OCI-LY7 (cell line): ENCODE measurements at places on chromosomes 6 and 20. TPM values are rescaled to one million over a fixed set of nuclear protein-coding genes. Genes with fewer than 3 reads are reported as not detected.
A peak's percentile ranks its signal among the peaks of the same experiment; 100 is the strongest.

- DNase-seq = peak; percentile 93
Observed at GRCh38 chr20:63553251-63553932, 567 bp upstream of the FNDC11 start.

DNA sequence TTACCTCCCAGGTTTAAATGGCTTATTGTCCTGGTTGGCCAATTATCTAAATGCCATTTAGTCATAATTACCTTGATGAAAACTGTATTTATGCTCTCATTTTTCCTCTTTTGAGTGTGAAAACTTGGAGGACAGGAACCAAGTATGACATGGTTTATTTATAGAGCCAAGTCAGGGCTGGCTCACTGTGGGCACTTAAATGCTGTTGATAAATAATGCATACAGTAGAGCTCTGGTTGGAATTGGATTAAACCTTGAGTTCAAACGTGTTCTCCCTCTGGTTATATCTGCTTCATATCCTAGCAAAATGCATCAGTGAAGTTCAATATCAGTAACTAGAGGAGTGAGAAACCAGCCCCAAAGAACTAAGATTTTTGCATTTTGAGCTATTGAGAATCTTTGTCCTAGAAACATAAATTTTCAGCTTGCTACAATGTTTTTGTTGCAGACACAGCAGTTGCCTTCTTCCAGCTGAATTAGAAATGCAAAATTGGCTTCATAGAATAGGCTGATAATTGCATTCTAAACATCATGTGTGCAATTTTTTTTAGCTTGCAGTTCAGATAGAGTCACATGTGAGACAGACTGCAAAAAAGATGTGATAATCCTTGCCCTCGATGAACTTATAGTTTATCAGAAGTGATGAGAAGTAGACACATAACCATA is 255.8 kb downstream of the BTBD3 start:
- DNase-seq = no peak

- no peak for DNase-seq
Observed at GRCh38 chr6:165782134-165782533, 119.1 kb upstream of the PDE10A start.

DNA sequence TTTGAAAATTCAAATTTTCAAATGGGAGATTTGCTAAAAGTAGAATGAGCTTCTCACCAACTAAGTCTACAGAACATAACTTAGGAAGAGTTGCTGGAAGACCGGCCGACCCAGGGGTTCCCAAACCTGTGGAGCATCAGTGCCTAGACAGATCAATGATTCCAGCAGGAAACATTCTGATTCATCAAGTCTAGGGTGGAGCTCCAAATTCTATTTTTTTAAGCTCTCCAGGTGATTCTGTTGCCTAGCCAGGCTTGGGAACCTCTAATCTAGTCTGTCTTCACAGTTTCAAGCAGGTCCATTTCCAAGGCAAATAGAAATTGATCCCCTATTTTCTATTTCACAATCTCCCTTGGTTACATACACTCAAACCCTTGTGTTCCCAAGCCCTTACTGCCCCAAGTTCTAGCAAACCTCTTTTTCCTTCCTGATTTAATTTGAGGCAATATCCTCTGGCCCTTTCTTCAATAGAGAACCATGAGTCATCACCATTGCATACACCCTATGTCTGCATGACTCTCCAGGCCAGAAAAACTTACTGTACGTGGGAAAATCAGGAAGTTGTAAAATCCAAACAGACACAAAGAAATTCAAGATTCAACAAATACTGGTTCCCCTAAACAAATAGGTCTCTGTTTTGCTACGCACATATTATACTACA is 8.9 kb downstream of the ATXN1 start:
- no peak for DNase-seq

DNA sequence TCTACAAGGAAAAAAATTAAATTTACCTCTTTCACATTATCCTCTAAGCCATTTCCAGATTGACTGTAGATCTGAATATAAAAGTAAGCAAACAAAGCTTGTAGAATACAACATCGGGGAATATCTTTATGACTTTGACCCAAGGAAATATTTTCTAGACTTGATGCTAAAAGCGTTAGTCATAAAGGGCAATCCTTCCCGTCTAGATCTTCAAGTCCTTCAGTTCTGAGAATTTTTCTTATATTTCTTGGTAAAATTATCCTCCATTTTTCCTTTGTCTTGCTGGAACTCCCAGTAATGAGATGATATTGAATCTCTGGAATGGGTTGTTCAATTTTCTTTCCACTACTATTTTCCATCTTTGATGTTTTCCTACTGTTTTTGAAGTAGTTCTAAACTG is 77.8 kb upstream of the ZNF184 start:
- no peak for DNase-seq

GRCh38 chr6:114000069-114000468 is 29.1 kb upstream of the HDAC2 start:
- no peak for DNase-seq

- no peak for DNase-seq
Observed at GRCh38 chr6:170490259-170490658, 62.8 kb downstream of the PSMB1 start.

GRCh38 chr6:16712255-16712930 is 48.9 kb downstream of the ATXN1 start:
- DNase-seq = no peak

DNA sequence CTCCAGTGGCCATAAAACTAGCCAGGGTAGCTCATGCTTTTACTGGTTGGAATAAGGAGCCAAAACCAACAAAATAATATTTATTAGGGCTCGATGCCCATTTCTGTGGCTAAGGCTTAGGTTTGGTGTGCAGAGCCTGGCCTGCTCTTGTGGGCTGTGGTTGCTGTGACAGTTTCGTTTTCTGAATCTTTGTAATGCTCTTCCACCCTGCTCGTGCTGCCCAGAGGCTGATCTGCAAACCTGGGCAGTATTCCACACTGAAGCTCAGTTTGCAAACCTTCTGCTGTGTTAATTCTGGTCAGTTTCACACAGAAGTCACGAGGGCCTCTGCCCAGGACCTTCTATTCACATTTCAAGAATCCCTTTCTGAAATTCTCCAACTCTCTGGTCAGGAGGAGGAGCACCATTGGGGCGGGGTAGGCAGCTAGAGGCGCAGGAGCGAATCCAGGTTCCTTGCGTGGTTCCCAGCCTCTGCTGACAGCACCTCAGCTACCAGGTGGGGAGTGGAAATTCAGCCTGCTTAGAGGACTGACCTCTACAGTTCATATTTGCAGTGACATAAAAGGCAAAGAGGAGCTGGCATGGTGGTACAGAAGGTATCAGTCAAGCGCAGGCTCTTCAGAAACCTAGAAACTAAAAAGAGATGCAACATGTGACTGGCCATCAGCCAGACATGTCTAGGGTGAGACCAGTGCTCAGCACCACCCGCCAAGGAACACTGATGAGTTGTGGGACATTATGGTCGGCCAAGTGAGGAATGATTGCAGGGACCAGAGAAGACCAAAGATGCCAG is 14.3 kb upstream of the C20orf144 start:
- DNase-seq = no peak

Gene STMN3
- 6.7 and 7.5 TPM in 2 replicates for total RNA-seq

GRCh38 chr6:35370124-35370741 is 27.9 kb downstream of the PPARD start:
- peak; percentile 71 for DNase-seq

DNA sequence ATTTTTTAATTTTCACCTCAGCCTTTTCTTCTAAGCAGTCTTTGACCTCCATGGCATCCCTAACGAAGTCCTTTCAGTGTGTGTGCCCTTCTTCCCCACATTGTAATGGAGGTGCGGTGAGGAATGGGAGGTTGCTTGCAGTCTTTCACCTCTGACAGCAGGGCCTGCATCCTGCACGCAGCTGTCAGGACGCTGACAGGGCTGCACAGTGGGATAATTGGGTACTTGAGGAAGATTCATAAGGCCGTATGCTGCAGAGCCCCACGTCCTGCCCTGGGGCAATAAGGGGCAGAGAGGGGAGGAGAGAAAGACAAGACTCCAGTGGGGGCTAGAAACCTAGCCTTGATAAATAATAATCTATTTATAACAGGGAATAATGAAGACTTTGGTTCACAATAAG is 184.7 kb downstream of the SAMD5 start:
- DNase-seq = no peak

GRCh38 chr6:113011801-113012200 is 664.7 kb downstream of the RFPL4B start:
- no peak for DNase-seq

Gene AAR2
- 19.8 and 20.3 TPM in 2 replicates for total RNA-seq

Gene HCK
- total RNA-seq = 2.2 and 3.2 TPM in 2 replicates

DNA sequence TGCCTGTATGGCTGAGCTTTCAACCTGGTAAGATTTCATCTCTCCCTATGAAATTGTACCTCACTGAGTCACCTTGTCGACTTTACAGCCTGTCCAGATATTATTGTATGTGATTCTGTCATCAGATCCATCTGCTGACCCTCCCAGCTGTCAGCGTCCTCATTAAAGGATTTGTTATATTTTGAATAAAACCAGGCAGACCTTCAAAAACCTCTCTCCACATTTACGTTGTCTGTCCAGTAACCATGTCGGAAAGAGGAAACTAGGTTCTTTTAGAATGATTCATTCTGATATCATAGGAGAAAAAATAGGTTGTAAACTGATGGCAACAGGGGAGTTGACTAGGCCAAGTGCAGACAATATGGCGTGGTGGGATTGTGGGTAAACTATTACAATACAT is 38.5 kb downstream of the TSPYL4 start:
- no peak for DNase-seq

GRCh38 chr20:10883166-10883565 is 209.4 kb upstream of the JAG1 start:
- DNase-seq = no peak

Gene BNIP5
- not detected in 2 replicates for total RNA-seq

GRCh38 chr6:104638841-104639290 is 220.9 kb downstream of the HACE1 start:
- peak; percentile 84 for DNase-seq

Gene SAMD10
- 11.9 and 13.3 TPM in 2 replicates for total RNA-seq

Gene HLA-DOA
- total RNA-seq = 55.0 and 65.4 TPM in 2 replicates

Gene SLC17A2
- total RNA-seq = not detected in 2 replicates

DNA sequence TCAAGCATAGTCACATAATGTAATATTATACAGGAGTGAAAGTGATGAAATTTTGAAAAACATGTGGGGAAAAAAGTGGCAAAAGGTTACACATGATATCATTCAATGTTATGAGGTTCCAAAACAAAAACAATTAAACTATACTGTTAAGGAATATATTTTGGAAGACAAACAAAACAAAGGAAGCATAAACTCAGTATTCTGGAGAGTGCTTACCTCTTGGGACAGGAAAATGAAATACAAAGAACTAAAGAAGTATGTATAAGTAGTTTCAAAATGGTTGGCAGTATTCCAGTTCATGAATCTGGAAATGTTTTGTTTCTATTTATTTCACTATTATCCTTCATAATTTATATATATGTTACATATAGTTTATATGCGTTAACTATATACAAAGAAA is 213.5 kb downstream of the MOXD1 start:
- DNase-seq = no peak

DNA sequence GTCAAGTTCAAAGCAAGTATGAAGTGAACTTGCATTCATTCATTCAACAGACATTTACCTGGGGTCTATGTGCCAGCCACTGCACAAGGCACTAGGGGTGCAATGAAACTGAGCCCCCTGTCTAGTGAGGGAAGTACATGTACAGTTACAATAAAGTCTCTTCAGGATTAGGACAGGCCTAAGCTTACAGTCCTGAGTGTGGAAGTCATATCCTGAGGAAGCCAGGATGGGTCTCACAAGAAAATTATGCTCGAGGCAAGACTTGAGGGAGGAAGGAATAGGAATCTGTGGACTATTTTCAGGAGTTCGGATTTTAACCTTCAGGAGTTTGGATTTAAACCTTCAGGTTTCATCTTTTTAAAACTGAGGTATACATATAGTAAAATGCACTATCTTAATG is 19.4 kb downstream of the TTI1 start:
- DNase-seq = no peak

DNA sequence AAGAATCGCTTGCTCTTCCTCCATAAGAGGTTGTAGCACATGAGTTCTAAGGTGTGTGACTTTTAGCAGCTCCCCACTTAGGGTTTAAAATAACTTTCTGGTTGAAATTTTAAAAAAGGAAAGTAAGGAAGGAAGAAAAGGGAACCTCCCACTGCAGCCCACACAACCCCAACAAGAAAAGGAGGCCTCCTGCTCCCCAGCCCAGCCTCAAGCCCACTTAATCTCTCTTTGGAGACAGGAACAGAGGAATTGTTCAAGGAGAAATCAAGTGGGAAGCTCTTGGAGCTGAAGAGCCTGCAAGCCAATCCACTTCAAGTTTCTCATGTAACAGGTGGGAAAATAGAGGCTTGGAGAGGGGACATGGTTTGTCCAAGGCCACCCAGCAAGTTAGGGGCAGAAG is 39.1 kb upstream of the PREX1 start:
- DNase-seq = no peak

DNA sequence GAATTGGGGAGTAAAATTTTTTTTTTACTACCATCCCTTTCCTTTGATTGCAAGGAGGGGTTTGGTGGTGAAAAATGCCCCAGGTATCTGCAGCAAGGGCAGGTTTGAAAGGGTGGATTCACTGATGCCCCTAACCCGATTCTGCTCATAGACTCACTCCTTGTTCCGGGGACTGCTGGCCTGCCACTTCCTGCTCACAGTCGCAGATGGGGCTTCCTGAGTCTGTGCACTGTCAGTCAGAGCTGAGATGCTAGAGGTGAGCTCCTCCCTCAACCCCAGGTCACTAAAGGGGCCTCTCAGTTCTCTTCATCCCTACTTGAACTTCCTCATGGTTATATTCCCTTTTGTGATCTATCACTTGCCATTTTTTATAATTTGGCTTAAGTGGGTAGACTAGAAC is 357.9 kb downstream of the FARS2 start:
- DNase-seq = peak; percentile 69

Gene MARCKS
- total RNA-seq = 3.9 TPM in 2 replicates

Gene NOX3
- not detected in 2 replicates for total RNA-seq

Gene PSMB8
- total RNA-seq = 194 and 216 TPM in 2 replicates

DNA sequence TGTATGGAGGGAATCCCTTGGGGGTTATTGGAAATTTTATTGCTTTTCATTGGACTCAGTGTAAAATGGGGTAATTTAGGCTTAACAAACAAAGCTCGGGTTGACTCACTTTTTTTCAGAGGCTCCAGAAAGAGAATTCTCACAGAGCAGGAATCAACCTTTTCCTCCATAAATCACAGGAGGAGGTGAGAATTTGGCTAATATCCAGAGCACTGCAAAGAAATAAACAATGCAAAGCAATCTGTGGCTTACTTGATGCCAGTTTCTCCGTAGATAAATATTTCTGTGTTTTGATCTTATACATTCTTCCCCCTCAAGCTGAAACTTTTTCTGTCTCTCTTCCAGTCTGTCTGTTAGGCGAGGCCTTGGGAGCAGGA is 176.6 kb downstream of the TSHZ2 start:
- DNase-seq = no peak

Gene HLA-DQA2
- total RNA-seq = 3.3 and 3.6 TPM in 2 replicates

Gene ENPP5
- total RNA-seq = 1.6 and 2.4 TPM in 2 replicates

DNA sequence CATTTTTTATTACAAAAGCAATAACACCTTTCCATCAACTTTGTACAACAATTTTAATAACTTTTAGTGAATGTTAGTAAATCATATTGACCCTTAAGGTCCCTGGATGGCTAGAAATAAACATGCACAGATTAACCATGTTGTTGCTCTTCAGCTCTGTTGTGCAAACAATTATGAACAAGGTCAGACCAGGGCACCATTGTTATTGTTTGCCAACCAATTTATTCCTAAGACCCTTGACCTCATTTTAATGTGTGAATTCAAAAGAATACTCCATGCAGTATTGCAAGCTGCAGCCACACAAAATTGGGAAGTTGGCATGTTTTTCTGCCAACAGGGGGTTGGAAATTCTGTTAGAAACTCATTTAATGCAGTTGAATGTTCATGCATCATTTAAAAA is 426.6 kb upstream of the MAP3K7 start:
- DNase-seq = no peak

GRCh38 chr20:46050444-46050843 is 21.4 kb downstream of the SLC12A5 start:
- no peak for DNase-seq

- peak; percentile 80 for DNase-seq
Observed at GRCh38 chr20:40962733-40963504, 65.7 kb upstream of the TOP1 start.

Gene HLA-DQB1
- total RNA-seq = 16.5 and 20.9 TPM in 2 replicates
